Type B pancreatic cell (in vitro differentiated cells): ENCODE measurements at places on chromosomes 2 and 18.

GRCh38 chr2:195312662-195313061 is 344.4 kb upstream of the SLC39A10 start:
- H3K4me1 ChIP-seq: peaks cover 4% of the 10 kb centered on the region
- no peaks in the 10 kb centered on the region for H3K36me3 ChIP-seq
- peaks cover 15% of the 10 kb centered on the region for H3K27me3 ChIP-seq
- DNase-seq: no peak
- H3K27ac ChIP-seq: no peak overlapping the region

DNA sequence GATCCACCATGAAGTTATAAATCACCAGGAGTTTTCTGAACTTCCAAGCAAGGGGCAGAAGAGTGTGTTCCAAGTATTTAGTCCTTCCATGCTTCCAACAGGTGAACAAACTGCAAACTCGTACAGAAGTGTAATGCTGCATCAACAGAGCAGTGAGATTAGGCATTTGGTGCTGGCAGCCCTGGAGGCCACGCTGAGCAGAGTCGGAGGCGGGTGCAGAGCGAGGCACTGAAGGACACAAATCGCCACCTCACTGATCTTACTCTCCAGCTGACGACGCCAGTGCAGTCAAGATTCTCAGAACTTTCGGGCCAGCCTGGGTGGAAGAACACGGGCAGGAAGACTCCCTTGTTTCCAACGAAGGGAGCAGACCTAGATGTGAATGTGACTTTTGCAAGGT is 39.2 kb downstream of the SERPINE2 start:
- H3K4me3 ChIP-seq: no peak overlapping the region
- H3K27ac ChIP-seq: no peak overlapping the region
- peaks cover 4% of the 10 kb centered on the region for H3K36me3 ChIP-seq
- DNase-seq: no peak

DNA sequence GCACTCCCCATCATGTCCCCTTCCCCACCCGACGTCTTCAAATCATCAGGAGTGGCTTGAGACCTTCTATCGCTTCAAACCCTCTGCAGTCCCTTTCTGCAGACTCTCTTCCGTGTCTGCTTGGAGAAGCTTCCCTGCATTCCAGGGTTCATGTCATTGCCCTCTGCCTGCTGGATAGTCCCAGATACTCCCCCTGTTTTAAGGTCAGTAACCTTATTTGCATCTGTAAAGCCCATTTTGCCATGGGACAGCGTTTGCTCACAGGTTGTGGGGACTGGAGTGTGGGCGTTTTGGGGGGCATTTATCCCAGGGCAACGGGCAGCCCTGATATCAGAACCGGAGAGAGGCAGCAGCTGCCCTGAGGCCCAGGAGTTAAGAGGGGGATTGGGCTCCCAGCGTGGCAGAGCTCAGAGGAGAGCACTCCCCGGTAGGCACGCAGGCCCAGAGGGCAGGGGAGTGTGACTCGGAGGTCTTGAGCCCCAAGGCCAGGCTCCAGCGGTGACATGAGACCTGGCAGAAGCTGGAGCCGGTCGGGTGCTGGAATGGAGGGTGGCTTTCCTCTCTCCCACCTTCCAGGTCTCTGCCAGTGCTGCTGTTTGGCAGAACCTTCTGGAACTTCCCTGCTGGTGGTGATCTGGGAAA is 73.8 kb downstream of the RTP5 start:
- H3K27ac ChIP-seq: no peak overlapping the region
- H3K4me3 ChIP-seq: no peak overlapping the region
- H3K27me3 ChIP-seq: peaks cover 13% of the 10 kb centered on the region
- H3K36me3 ChIP-seq: no peaks in the 10 kb centered on the region

- H3K27me3 ChIP-seq: peaks cover 4% of the 10 kb centered on the region
- no peak overlapping the region for H3K27ac ChIP-seq
- no peak overlapping the region for H3K4me3 ChIP-seq
- H3K36me3 ChIP-seq: no peaks in the 10 kb centered on the region
These were observed 303.9 kb downstream of the CPS1 start for GRCh38 chr2:210860276-210860675.

DNA sequence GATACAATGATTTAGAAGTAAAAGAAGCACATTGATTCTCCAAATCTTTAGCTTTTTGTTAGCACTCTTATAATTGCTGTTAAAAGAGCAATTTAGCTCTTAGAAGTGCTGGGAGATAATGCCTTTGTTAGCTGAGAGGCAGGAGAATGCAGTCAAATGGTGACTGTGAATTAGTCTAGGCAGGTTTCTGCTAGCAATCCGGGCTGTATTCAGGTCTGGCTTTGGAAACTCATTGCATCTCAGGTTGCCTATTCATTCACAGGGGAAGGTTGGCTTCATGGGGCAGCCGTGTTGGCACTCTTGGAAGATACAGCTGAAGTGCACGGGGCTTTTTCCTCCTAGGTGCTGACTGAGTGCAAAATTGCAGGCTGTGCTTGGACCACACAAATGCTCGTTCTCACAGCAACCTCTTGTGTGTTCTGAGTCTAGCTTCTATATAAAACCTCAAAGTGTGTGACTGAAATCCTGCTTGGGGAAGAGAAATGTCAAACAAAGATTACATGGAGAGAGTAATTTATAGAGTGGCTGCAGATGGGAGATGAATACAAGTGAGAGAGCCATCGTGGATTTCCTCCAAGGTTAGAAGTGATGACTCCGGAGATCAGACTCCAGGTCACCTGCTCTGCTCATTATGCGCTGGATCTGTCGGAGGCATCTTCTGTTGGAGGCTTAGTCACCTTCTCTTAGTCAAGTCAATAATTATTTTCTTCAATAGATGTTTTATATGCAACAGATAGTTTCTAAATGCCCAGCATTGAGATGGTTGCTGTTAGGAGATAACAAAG is 167.8 kb downstream of the PMAIP1 start:
- no peaks in the 10 kb centered on the region for H3K36me3 ChIP-seq
- no peak overlapping the region for H3K27ac ChIP-seq
- no peak for DNase-seq
- H3K4me3 ChIP-seq: no peak overlapping the region

DNA sequence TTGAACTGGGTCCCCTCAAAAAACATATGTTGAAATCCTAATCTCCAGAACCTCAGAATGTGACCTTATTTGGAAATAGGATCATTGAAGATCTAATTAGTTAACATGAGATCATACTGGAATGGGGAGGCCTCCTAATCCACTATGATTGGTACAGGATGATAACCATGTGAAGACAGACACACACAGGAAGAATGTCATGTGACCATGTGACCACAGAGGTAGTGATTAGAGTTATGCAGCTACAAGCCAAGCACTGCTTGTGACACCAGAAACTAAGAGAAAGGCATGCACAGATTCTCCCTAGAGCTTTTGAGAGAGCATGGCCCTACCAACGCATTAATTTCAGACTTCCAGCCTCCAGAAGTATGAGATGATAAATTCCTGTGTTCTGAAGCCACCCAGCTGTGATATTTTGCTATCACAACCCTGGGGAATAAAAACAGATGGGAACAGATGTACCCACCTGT is 47.0 kb upstream of the TGIF1 start:
- DNase-seq: no peak
- no peaks in the 10 kb centered on the region for H3K27me3 ChIP-seq
- no peaks in the 10 kb centered on the region for H3K4me1 ChIP-seq
- no peaks in the 10 kb centered on the region for H3K36me3 ChIP-seq
